ENCODE measurements at places on chromosomes 13 and 19.

GRCh38 chr19:10685210-10685609 lies 16.0 kb upstream of the QTRT1 start:
- DNase-seq = no peak

DNA sequence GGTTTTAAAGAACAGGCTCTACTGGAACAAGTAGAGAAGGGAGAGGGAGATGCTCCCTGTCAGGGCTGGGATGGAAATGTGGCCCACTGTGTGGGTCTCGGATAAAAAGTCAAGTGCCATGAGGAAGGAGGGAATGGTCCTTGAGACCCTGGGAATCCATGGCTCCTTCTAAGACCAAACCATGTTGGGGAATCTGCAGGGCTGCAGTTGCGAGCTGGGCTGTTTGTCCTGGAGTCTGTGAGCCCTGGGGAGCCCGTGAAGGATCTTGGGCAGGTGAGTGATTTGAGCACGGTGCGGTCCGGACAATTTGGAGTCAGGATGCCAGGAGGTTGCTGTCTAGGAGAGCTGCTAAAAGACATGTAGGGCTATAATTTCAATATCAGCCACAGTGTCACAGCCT lies 359.4 kb downstream of the FGF9 start:
- no peak for DNase-seq

- no peak for DNase-seq
Observed at GRCh38 chr13:85266331-85266730, 532.9 kb downstream of the SLITRK6 start.

GRCh38 chr19:17125062-17125727 lies 49.6 kb downstream of the MYO9B start:
- DNase-seq = peak; percentile 2

DNA sequence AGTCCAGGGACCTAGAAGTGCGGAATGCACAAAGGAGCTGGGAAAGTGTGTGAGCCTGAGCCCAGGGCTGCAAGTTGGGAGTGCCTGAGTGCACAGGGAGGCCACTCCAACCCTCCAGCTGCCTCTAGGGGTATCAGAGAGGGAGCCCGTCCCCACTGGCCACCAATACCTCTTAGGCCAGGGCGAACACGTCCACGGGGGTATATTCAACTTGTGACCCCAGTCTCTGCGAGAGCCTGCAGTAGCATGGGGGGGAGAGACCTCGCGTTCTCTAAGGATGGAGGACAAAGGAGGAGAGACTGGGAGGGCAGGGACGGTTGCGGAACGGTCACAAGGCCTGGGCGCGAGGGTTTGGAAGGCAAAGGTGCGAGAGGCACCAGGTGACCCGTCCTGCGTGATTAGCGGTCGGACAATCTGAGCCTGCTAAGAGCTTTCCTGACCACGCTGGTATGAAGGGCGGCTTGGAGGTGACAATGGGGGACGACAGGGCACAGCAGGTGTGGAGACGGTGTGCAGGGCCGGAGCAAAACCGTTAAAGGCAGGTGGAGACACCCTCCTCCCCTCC lies 676 bp downstream of the CD320 start:
- no peak for DNase-seq

GRCh38 chr13:23628250-23628649 lies 58.0 kb downstream of the TNFRSF19 start:
- no peak for DNase-seq

GRCh38 chr13:50599046-50599445 lies 244.4 kb downstream of the DLEU7 start:
- DNase-seq = no peak

DNA sequence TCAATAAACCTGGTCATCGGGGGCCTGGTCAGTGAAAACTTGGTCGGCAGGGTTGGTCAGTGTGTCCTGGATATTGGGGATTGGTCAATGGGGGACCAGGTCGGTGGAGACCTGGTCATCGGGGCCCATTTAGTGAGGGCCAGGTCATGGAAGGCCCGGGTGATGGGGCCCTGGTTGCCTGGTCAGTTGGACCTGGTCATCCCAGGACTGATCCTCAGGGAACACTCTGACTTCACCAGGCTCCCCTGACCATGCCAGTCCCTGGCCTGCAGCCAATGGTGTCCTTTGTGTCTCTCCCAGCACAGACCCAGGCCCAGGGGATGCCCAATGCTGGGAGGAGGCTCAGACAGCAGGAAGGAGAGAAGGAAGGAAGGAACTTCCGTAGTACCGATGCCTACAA lies 42.1 kb upstream of the TPM4 start:
- no peak for DNase-seq

DNA sequence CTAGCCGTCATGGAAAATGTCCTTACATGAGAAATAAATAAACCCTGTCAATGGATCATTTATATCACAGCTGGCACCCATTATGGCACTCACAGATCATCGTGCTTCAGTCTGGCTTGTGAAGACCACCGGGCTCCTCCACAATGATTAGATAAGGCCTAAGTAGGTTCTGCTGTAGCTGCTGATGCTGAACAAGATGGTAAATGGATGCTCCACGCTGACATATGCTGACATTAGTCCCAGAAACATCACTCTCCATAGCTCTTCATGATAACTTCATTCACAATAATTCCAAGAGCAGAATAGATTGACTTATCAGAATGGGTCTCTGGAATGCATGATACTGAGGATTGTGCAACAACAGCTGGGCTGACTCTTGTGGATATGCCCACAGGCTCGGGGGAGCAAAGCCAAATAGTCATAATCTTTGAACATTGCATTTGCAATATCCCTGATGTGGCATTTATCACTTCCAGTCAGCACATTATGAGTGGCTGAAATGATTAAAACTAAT lies 63.8 kb upstream of the RXFP2 start:
- no peak for DNase-seq

All from activated effector memory CD4-positive, alpha-beta T cell treated with Interleukin-2 at 50 U/mL for 16 hours (primary cell).